ENCODE measurements at places on chromosomes 13 and 19.

GRCh38 chr13:40016953-40017660, 361.6 kb downstream of the COG6 start:
- no peak for DNase-seq

DNA sequence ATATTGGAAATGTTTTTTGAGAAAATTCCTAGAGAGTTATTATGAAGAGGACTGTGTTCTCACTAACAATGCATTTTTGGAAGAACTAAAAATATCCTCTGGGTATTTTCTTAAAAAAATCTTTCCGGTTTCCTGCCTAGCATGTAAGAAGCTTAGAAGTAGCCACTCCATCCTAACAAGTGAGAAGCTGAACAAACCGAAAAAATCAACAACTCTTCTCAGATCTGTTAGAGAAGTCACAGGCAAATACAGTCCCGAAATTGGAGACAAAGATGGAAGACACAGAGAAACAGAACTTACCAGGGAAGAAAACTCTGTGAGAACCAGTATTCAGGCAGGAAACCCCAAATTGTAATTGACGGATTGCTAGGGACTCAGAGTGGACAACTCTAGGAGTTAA, 173.0 kb downstream of the KLF12 start:
- DNase-seq = no peak

- no peak for DNase-seq
These were observed 20.7 kb downstream of the CEBPG start for GRCh38 chr19:33394006-33394722.

- DNase-seq = no peak
These were observed 32.3 kb upstream of the MATK start for GRCh38 chr19:3818466-3818865.

GRCh38 chr13:97834250-97834649, 119.2 kb upstream of the IPO5 start:
- DNase-seq = no peak

DNA sequence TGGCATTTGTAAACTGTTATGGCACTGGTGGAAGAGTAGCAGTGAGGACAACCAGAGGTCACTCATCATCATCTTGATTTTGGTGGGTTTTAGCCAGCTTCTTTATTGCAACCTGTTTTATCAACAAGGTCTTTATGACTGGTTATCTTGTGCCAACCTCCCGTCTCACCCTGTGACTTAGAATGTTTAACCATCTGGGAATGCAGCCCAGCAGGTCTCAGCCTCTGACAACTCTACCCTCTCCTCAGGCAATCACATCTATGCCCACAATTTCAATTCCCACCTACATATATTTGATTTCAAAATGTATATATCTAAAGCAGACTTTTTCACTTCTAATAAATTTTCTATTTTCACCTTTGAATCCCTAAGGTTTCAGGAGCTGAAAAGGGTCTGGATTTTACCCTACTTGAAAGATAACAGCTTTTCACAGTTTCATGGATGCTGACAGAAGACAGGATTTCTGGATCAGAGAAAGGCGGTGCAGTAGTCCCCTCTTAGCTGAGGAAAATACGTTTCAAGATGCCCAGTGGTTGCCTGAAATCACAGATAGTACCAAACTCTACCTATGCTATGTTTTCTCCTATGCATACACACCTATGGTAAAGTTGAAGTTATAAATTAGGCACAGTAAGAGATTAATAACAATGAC, 1171.8 kb downstream of the DIAPH3 start:
- DNase-seq = no peak

DNA sequence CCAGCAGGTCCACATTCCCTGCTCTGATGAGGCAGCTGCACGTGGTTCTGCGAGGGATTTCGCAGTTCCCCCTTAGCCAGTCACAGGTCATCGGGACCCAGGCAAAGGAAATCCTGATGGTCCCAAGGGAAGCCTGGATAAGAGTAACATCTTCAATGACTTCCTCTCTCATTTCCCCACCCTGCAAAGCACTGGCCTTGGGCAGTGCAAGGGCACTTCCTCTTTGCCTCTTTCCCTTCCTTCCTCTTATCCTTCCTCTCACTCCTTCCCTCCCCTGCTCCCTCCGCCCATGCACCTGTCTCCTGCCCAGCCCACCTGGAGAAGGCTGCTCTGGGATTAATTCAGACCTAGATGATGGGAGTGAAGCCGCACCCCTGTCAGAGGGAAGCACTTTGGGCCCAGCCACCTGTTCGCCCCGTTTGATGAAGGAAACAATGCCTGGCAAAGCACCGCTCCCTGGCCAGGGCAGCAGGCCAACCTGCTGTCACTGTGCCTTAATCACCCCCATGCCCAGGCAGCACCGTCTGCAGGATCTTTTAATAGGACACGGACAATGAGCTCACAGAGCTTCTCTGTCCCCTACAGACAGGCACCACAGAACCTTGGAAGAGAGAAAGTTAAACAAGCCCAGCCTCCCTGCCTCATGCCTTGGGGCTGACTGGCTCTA, 113.5 kb upstream of the PABPC3 start:
- no peak for DNase-seq

DNA sequence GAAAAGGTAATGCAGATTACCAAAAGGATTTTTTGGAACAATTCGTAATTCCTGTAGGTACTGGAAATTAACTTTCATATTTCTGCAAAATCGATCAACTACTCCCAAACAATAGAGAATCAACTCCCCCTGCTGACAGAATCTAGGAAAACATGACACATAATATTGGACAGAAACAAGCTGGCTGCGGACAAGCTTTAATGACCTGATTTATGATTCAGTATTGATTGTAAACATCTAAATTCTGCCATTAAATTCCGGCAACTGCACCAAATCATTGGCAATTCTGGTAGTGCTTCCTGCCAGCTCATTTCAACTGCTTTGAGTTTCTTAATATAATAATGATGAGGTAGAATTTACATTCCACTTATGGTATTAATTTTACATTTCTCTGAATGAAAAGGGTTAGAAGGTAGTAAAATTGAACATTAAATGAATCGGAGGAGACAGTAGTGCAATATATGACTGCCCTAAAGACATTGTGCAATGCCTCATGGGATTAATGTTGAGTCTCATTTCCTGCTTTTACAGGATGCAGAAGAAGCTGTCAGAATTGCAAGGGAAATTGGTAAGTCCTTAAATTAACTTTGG, 146.5 kb downstream of the PCCA start:
- DNase-seq = no peak

- DNase-seq = no peak
These were observed 21.4 kb downstream of the LCP1 start for GRCh38 chr13:46160471-46161066.

GRCh38 chr19:1248139-1248785, at the start of gene MIDN:
TSS of gene MIDN (plus strand) at chr19:1248583. CDS start at chr19:1250297, 1,714 bp downstream.
- DNase-seq = peak; percentile 82

GRCh38 chr13:90447034-90447733, 900.3 kb upstream of the MIR17HG start:
- no peak for DNase-seq

- DNase-seq = no peak
These were observed 46.5 kb upstream of the GTF2F2 start for GRCh38 chr13:45073809-45074208.

- DNase-seq = no peak
These were observed 91.8 kb downstream of the LRCH1 start for GRCh38 chr13:46644816-46645215.

- DNase-seq = no peak
These were observed 22.5 kb downstream of the GATAD2A start for GRCh38 chr19:19427944-19428343.

- no peak for DNase-seq
These were observed 361.9 kb downstream of the TBC1D4 start for GRCh38 chr13:75120085-75120484.

DNA sequence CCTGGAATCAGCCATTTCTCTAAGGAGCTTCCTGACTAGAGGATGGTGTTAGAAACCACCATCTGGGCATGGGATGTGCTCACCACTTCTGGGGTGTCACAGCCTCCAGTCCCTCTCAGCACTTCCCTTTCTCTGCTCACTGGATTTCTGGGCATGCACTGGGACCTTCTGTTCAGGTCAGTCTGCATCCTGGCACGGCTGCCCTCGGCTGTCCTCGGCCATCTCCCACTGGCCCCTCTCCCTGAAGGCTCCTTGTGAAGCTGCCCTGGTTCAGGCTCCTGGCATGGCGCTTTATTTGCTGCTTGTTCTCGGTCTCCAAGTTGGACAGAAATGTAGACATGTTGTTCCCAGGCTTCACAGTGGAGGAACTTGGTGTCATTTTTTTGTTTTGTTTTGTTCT, 60.0 kb downstream of the TEX29 start:
- no peak for DNase-seq

- no peak for DNase-seq
These were observed 114.2 kb upstream of the UQCRFS1 start for GRCh38 chr19:29326849-29327840.

- no peak for DNase-seq
These were observed 18.6 kb downstream of the ZNF816 start for GRCh38 chr19:52943884-52944643.

GRCh38 chr19:33512021-33512420, 9.6 kb downstream of the PEPD start:
- no peak for DNase-seq

DNA sequence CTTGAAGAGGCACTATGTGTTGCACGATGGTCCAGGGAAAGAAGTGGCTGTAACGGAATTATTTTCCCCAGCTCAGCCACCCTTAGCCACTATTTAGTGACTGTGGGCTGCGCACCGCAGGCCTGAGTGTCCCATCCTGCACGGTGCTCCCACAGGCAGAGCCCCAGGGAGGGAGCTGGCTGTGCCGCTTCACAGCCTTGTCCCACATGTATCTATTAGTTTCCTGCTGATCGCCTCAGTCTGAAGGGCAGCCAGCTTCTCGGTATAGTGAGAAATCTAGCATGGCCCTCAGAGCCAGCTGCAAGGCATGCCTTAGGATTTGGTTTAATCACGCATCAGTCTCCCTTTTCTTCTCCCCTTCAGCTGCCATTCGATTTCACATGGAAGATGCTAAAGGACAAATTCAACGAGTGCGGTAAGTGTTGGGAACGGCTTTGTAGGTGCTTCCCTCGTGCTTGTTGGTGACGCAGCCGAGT, 15.7 kb downstream of the PRAM1 start:
- no peak for DNase-seq

DNA sequence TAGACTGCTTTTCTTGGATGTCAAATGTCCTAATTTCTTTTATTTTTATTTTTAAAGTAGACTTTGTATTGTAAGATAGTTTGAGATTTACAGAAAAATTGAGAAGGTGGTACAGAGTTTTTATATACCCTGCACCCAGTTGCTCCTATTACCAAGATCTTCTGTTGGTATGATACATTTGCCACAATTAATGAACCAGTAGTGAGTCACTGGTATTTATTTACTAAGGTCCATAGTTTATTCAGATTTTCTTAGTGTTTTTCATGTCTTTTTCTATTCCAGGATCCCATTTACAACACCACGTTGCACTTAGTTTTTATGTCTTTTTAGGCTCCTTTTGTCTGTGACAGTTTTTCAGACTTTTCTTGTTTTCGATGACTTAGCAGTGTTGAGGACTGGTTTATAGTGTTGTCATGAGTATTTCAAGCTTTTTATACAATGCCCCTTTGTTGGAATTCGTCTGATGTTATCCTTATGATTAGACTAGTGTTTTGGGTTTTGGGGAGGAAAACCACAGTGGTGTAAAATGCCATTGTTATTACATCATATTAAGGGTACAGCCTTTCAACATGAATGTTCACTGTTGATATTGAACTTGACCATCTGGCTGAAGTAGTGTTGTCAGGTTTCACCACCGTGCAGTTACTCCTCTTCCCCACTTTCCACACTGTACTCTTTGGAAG, 35.9 kb downstream of the COG3 start:
- no peak for DNase-seq

DNA sequence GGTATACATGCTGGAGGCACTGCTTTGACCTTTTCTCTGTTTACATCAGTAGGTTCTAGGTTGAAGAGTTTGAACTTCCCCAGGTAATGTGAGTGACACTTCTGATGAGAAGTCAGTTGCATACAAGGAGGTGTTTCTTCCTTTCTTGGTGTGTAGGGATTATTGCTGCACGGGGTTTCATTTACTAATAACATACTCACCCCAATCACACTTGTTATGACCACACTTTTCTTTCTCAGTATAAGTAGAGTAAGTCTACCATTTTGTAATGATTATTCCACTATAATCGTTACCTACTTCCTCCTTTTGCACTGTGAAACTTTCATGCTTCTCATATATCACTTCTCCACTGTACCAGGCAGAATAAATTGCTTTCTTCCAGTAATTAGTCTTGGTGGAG, 138.0 kb downstream of the TNFSF13B start:
- DNase-seq = no peak

DNA sequence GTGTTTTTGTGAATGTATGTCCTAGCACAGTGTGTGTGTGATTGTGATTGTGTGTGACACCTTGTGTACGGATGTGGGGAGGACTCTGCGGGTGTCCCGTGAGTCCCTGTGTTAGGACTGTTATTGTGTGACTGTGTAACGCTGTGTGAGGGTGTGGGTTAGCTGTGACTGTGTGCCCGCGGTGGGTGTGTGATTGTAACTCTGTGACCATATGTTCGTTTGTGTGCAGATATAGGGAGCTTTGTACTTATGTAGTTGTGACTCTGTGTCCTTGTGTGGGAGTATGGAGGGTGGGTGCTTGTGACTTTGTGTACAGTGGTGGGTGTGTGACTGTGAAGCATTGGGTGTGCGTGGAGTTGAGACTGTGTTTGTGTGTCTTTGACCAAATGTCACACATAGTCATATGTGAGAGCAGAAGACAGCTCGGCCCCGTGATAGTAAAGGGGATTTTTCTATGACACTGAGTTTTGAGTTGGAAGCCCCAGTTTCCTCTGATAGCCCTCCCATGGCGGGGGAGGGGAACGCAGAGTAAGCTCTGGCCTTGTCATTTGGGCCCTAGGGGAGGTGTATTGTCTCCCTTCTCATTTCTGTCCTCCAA, 949 bp upstream of the ZNF260 start:
- DNase-seq = peak; percentile 45

- no peak for DNase-seq
These were observed 362.3 kb downstream of the COG6 start for GRCh38 chr13:40017662-40018262.

DNA sequence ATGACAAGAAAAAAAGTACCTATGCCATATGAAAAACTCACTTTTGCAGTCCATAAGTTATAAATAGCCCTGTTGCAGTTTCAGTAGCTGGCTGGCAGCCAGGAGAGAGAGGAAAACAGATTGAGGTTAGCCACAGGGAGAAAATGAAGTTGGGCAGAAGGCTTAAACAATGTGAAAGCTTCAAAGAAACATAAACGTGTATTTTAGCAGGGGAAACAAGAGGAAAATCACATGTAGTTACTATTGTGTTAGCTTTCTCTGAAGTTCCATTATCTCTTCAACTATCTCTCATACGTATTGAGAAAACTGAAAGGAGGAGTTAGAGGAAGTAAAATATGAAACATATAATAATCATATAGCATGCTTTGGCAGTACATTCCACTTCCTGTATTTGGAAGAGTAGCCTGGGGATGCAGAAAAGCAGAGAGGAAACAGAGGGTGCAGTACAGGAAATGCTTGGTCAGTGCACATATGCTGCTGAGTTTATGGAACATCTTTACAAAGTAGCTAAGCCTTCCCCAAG, 1551.1 kb downstream of the EFNB2 start:
- no peak for DNase-seq

- DNase-seq = no peak
These were observed 45.0 kb downstream of the SLC15A1 start for GRCh38 chr13:98707281-98707999.

GRCh38 chr13:40379196-40379595, 287.2 kb downstream of the FOXO1 start:
- no peak for DNase-seq

GRCh38 chr13:49400755-49401659, 42.9 kb downstream of the CAB39L start:
- DNase-seq = no peak
